ENCODE measurements at places on chromosomes 3 and 15.

- no peak for DNase-seq
These were observed 21.1 kb upstream of the GYG1 start for GRCh38 chr3:148970271-148970670.

DNA sequence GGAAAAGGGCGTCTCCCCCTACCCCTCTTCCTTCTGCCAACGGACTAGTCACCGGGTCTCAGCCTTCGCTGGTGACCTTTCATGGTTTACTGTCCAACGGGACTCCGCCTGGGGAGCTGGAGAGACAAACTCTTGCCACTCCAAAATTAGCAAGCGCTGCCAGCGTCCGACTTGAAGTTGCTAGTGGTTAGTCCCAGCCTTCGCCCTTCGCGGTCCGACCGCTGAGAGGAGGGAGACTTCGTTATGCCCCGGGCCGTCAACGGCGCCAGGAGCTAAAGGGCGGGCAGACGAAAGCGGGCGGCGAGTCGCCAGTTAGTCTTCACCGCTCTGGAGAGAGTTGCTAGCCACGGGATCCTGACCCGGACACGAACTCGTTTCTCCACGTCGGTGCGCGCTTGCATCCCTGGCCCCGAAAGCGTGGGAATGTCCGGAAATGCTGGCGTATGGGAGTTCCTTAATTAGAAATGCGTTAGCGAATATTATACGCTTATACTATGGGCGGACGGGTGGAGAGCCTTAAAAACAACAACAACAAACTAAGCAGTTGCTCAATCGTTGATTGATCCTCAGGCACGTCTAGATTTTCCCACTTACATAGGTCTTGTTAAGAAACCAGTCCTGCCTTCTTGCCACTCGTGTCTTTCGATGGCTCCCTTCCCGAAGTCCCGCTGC, 716 bp downstream of the SMC4 start:
- DNase-seq: peak; percentile 47

DNA sequence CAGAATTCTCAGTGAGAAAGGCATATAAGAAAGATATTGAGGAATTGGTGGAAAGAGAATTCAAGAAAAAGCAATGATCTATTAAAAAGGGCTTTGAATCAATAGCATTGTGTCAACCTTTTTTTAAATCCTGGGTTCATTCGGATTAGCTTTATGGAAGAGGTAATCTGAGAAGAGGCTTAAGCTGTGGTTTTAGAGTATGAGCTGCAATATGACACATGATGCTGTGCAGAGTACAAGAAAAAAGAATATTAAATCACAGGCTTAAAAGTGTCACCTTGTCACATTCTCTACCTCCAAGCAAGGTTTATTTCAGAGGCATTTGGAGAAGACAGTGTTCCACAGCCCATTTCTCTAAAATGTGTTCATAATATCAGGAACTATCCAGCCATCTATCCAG, 128.9 kb downstream of the RTP4 start:
- no peak for DNase-seq

DNA sequence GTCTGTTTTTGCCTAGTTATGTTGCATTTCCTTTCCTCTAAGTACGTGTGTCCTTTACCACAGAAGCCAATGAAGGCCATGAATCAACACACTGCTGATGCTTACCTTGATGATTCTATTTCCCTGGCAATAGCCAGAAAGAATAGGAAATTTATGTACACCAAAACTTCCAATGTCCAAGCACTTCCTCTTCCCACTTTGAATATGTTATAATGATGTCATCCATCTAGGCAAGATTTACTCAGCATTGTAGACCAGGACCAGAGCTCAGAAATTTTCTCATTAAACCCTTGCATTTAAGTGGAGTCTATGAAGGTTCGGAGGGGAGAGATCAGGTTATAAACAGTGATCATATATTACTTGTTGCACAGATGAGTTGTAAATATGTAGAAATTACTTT, 126.0 kb downstream of the THRB start:
- no peak for DNase-seq

DNA sequence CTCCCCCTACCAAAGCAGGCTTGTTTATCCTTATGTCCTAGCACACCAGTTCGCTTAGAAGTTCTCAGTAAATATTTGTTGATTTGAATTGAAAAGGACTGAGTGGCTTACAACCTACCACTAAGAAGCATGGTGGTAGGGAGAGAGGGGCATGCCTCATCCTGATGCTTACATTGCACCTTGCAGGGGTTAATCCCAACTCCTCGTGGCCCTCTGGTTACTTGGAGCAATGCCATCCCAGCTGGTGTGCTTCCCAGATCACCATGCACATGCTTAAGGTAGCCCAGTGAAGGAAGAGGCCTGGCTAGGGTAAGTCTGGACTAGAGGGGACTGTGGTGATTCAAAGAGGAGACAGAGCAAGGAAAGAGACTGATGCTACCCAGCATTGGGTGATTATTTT, 253.3 kb downstream of the CLSTN2 start:
- no peak for DNase-seq

- no peak for DNase-seq
These were observed 102.2 kb upstream of the MANF start for GRCh38 chr3:51282931-51283330.

DNA sequence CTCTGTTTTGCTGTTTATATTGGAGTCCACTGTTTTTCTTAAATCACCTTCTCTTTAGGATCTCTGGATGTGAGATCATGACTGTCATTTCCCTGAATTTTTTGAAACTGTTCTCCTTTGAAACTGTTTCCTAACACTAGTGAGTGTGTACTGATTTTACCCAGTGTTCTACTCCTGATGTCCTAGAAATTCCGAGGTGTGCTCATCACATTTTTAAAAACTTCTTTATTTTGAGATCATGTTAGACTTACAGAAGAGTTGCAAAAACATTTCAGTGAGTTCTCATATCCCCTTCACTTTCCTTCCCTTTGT, 292.6 kb downstream of the NFKBIZ start:
- no peak for DNase-seq

GRCh38 chr3:52024765-52025452, 29.2 kb upstream of the RPL29 start:
- no peak for DNase-seq

GRCh38 chr15:41443275-41443674, 26.4 kb downstream of the RTF1 start:
- no peak for DNase-seq

DNA sequence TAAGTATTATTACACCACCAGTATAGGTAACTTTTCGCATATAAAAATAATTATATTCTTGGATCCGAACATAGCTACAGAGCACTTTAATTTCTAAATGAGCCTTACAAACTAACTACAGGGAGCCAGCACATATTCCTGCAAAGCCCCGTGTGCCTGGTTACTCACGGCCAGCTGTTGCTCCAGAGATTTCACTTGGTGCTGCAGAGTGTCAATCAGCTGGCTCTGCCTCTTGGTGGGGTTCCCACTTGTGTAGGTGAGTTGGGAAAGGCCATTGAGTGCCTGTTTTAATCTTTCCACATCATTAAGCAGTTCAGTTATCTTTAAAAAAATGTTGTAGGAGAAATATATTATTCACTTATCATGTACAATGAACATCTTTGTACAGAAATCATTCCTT, 98.9 kb downstream of the UACA start:
- no peak for DNase-seq

DNA sequence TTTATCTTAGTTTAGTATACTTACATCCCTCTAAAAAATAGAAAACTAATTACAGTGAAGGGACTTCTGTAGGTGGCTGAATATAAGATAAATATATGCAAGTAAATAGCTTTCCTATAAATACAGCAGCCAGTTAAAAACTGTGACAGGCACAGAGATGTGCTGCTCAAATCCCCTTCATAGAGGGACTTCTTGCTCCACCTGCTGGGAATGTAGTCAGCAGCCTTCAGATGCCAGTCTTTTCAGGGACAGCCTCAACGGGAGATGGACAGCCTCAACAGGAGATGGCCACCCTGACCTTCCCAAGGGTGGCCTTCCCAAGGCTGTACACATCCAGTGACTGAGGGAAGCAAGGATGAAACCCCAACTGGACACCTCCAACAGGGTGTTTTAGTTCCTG, 15.7 kb upstream of the PRR23E start:
- no peak for DNase-seq

GRCh38 chr15:93206893-93207292, 117.9 kb upstream of the RGMA start:
- no peak for DNase-seq

DNA sequence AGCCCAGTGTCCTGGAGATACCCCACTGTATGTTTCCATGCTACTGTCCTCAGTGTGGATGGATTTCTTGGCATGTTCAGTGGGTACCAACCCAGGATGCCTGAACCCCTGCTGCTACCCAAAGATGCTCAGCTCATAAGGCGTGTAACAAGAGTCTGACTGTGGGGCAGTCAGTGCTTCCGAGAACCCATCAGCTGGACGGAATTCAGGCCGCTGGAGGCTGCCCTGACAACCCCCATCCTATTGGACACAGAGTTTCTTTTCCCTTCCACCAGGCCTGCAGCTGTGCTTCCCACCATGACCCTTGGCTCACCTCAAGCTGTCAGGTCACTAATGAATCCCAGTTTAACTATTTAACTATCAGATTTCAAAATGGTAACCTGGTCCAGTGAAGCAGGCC, 224.1 kb upstream of the FEZF2 start:
- DNase-seq: no peak
